Fibroblast of pulmonary artery (primary cell): ENCODE measurements at places on chromosomes 16 and 17.

- DNase-seq, result no peak
Measured at GRCh38 chr17:73957564-73957963, 245.9 kb upstream of the RPL38 start.

DNA sequence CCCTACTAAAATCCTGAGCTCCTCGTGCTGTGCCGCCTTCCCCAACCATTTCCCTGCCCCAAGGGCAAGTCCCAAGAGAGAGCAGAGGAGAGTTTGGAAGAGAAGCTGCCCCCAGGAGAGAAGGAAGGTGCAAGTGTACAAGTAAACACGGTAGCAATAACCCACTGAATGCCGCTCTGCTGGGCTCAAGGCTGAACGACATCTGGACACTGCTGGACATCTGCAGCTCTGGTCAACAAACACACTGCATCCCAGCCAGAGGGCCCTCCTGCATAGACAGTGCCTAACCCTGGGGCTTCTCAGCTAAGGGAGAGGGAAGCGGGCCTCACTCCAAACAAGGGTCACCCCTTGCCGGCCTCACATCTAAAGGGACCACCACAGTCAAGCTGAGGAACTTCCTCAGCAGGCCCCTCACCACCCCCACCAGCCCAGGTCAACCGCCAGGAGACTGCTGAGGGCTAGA lies 12.7 kb downstream of the JUP start:
- no peak for DNase-seq

DNA sequence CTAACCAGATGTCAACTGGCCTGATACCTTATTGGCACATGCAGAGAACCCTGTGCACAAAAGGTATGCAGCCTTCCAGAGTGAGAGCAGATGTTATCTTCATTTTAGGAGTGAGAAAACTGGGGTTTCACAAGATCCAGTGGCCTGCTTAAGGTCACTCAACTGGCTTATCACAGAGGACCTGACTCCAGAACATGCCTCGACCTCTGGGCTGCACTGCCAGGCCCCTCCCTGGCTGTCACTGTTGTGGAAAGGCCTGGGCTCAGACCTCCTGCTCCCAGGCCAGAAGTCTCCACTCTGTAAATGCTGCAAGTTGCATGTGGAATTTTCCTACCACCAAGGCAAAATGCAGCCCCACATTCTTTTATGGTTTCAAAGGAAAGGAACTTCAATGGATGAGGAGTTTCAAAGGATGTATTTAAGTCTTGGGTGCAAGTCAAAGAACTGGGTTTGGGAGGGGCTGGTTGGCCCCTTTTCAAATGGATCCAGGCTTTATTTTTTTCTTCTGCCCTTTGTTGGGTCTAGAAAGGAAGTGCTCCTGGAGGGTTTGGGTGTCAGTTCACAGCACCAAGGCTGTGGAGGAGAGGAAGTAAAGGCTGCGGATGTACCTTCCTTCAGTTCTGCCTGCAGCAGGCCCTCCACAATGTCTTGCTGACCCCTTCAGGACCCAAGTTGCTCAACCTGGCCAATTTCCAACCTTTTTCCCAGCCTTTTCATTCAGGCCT lies 30.4 kb upstream of the SMPD3 start:
- no peak for DNase-seq

- no peak for DNase-seq
Measured at GRCh38 chr17:42291129-42291528, 2.8 kb downstream of the STAT5A start.

DNA sequence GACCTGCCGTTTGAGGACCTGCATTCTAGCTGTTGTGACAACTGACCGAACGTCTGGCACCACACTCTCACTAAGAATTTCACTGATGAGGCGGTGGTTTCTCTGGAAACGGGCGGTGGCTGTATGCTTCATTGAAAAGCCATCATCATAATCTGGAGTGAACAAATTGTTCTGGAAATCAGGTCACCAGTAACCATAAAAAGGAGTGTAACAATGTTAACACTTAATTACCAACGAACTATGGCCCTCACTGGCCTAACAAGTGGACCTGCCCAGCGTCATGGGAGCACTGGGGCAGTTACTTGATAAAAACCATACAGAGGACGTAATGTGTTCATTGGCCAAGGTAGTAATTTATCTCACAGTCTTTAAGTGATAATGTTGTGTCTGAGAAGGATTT lies 15.4 kb downstream of the SMARCE1 start:
- no peak for DNase-seq

GRCh38 chr17:2594722-2595599 lies 1.5 kb downstream of the PAFAH1B1 start:
- no peak for DNase-seq

DNA sequence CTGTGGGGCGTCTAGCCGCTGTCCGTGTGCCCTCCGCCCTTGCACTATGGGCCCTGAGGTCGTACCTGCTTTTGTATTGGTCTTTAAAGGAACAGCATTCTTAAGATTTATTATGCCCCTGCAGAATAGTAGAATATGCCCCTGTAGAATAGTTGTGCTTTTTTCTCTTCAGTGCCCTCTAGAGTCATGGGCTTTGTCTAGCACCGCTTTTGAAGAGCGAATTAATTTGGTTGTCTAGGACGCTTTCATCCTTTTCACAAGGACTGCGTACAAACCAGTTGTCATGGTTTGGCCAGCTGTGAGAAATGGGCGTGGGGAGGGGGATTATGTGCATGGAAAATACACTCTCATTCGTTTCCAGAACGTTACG lies 621 bp downstream of the CEP95 start:
- DNase-seq, result peak; percentile 81

DNA sequence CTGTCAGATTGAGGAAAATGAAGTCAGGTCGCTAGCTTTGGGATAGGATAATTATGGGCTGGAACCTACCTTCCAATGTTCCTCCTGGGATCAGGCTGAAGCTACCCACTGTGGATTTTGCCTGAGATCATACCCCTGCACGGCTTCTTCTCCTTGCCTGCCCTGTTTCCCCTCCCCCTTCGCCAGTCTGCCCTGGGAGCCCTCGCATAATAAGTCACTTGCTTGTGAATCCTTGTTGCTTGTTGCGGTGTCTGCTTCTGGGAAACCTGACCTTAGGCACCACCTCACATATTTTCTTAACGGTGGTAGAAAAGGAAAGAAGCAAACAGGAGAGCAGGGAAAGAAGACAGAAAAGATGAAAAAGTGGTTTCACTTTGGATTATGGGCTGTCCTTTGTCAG lies 13.3 kb upstream of the PMP22 start:
- no peak for DNase-seq

DNA sequence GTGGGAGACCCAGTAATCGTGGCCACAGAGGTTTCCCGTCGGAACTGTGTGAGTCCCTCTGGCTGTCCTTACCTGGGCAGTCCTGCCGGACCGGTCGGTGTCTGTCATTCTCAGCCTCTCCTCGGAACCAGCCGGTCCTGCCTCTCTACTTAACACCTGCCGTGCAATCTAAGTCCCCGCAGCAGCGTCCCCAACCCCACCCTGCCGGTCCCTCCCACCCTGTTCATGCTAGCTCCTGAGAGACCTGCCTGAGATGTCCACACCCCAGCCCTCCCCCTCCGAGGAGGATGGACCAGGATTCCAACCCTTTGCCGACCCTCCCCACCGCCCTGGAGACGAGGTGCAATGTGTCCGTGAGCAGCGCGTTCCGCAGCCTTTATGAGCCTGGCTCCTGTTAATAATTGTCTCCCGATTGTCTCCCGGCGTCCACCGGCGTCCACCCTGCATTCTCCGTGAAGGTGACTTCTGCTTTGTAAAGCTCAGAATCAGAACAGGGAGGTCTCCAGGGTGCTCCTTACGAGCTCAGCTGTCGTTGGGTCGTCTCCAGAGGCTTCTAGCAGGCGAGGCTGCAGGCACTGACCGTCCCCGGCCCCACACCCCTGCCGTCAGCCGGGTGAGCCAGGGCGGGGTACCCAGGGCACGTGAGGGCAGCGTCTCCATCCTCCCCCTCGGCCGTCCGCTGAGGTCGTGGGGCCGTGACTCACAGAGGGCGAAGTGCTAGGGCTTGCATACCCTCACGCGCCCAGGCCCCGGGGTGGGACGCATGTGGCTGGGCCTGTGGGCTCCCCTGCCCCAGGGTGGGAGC lies 10.1 kb downstream of the METRNL start:
- no peak for DNase-seq

DNA sequence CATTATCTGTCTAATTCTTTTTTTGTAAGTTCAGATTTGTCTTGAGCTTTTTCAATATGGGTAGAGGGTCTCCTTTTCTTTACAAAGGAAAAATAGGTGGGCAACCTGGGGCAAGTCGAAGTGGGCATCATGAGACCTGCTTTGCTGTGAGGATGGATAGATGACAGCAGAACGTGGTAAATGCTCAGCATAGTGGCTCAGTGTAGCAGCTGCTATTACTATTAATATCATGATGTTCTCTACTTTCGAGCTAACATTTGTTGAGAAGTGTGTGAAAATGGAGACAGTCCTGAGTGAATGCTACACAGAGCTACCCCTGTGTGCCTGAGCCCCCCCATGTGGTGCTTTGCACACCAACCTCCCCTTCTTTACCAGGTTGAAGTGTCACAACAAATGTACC lies 39.0 kb upstream of the LGALS9 start:
- no peak for DNase-seq

GRCh38 chr16:86349338-86349900 lies 160.9 kb upstream of the FOXF1 start:
- no peak for DNase-seq

DNA sequence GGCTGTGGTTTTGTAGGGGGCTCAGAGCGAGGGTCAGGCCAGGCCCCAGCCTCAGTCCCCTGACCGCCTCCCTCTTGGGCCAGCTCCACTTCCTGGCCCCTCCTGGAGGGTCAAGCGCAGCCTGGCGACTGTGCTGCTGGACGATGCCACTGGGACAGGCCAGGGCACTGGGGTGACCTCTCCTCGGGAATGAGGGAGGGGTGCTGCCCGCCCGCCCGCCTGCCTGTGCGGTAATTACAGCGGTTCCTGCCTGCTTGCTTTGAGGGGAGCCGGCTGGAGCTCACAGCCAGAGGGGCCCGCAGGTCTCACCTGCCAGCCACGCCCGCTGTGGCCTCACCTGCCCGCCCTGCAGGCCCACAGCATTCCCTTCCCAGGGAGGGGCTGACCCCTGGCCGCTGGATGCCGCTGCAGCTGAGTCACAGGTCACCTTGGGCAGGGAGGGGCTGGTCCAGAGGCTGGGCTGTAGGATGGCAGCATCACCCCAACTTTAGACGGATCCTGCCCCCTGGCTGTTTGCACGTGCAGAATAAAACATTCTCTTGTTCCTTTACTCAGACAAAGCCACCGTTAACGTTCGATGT lies 76.7 kb upstream of the CBX4 start:
- peak; percentile 38 for DNase-seq

- DNase-seq, result no peak
Measured at GRCh38 chr16:78333808-78334207, 234.4 kb downstream of the WWOX start.

- DNase-seq, result no peak
Measured at GRCh38 chr16:71896764-71897368, 1.5 kb downstream of the IST1 start.

GRCh38 chr16:72938795-72939164 lies 109.1 kb downstream of the ZFHX3 start:
- peak; percentile 93 for DNase-seq
